ENCODE measurements at places on chromosomes 3 and 15. TPM values are rescaled to one million over a fixed set of nuclear protein-coding genes. Genes with fewer than 3 reads are reported as not detected.

- no peak for DNase-seq
These were observed 187.1 kb upstream of the DNAJC19 start for GRCh38 chr3:181176601-181177000.

DNA sequence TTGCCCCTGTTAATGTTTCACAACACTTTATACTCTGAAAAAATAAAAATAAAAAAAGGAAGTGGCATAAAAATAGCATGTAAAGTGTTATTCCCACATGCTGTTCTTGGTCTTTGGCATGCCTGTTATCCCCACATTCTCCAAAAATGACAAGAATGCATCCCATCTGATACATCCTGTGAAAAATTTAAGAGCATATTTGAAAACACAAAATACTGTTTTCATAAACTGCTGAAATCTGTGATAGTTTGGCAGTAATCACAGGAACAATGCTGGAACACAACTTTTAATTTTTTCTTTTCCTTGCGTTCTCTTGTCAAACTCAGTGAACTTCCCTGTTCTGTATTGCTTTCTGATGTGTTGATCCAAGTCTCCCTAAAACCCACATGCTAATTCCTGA lies 288.8 kb downstream of the ROBO2 start:
- DNase-seq = no peak

DNA sequence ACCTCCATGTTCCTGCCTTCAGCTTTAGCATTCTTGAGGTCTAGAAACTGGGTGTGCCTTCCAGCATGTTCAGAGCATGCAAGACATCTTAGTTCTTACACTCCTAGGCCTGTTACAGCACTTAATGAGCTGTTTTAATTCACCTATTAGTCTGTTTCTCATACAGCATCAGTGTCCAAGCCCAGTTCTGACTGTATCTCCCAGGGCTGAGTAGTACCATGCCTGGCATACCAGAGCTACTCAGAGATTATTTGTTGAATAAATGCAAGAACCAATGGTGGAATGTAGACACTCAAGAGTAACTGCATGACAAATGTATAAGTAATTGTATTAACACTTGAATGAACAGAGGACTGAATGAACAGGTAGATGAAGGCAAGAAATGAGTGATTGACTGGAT lies 61.8 kb upstream of the SCN5A start:
- DNase-seq = no peak

The LRRC31 gene
- not detected for total RNA-seq

DNA sequence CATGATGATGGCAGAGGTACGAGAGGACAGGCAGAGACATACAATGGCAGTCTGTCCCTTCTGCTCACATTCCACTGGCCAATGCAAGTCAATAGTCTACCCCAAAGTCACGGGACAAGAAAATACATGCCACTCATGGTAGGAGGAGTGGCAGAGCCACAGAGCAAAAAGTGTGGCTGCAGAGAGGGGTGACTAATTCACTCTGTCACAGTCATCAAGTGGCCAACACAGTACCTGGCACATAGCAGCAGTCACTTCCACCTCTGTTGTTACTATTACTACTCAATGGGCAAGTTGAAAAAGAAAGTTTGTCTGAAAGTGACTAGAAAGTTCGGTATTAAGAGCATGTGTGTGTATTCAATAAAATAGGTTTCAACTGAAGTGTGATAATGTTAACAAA lies 91.4 kb downstream of the SMAD3 start:
- DNase-seq = no peak

The ABI3BP gene
- total RNA-seq = not detected

DNA sequence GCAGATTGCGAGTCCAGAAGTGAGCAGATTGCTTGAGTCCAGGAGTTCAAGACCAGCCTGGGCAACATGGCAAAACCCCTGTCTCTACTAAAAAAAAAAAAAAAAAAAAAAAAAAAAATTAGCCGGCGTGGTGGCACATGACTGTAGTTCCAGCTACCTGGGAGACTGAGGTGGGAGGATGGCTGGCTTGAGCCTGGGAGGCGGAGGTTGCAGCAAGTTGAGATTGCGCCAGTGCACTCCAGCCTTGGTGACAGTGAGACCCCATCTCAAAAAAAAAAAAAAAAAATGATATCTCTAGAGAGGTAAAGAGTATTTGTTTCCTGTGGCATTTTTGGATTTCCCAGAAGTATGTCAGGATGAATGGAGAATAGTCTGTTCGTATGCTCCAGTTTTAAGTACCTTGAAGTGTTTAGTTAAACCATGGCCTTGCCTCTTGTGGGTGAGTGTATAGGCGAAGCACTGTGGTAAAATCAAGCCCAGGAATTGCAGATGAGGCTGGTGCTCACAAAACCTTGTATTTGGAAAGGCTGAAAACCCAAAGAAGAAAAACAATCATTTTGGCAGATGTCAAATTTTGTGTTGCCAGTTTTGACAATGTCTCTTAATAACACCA lies 5.9 kb downstream of the CACNA1D start:
- no peak for DNase-seq

DNA sequence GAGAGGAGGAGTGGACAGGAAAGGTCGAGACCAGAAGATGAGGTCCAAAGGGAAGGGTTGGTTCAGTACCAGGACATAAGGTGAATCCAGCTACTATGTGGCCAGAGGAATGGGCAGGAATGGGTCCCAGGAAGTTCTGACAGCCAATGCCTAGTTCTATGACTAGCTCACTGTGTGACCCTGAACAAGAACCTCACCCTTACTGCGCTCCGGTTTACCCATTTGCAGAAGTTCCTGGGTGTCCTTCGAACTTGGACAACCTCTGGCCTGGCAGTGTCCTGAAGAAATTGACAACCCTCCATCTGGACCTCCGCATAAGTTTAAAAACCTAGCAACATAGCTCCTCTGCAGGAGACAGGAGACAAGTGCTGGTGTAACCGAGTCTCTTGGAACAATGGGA lies 12.2 kb upstream of the PSTPIP1 start:
- no peak for DNase-seq

The C3orf85 gene
- total RNA-seq = not detected

- no peak for DNase-seq
These were observed 13.3 kb upstream of the CHD2 start for GRCh38 chr15:92886815-92887214.

The SNX22 gene
- total RNA-seq = 5.1 TPM

The STX19 gene
- total RNA-seq = not detected

The CNTN6 gene
- total RNA-seq = not detected

DNA sequence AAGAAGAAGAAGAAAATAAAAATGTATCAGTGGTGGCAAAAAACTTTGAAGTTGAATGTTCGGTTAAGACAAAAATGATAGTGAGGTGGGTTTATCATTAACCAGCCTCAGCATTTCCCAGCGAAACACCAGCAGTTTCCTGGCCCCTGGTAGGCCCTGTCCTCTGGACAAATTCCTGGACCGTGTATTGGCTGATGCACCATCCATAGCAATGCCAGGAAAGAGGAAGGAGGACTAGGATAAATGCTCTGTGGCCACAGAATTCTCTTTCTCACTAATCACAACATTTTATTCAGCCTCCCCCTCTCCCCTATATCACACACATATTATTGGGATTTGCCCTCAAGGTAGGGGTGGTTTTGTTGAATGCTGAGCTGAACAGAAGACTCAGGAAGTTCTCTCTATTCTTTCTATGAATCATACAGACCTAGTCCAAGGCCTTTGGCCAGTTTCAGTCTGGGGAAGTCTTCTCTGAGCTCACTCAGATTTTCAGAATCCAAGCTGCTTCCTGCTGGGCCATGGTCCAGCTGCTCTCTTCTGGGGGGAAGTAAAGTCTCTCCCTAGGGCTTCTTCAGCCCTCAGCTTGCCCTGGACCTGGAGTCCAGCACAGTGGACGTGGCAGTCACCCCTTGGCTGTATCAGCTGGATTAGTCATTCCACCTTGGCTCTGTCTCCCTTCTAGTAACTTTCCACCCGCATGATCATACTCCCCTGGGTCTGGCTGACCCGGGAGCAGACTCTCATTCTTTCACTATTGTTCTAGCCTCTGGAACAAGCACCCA lies 27.6 kb downstream of the SLC28A1 start:
- DNase-seq = no peak

The MITF gene
- 1.9 TPM for total RNA-seq

DNA sequence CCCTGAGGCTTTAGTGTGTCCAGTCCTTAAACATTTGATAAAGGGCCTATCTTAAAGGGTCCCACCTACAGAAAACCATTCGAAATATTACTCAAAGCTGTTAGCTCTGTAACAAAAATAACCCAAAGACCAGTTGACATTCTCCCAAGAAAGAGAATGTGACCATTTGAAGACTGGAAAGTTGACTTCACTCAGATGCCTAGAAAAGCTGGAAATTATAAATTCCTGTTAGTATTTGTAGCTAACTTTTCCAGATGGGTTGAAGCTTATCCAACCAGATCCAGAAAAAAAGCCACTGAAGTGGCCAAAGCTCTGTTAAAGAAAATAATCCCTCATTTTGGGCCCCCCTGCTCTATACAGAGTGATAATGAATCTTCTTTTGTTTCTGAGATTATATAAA lies 408.4 kb downstream of the PLOD2 start:
- DNase-seq = no peak

The CLDN1 gene
- total RNA-seq = 3.0 TPM

DNA sequence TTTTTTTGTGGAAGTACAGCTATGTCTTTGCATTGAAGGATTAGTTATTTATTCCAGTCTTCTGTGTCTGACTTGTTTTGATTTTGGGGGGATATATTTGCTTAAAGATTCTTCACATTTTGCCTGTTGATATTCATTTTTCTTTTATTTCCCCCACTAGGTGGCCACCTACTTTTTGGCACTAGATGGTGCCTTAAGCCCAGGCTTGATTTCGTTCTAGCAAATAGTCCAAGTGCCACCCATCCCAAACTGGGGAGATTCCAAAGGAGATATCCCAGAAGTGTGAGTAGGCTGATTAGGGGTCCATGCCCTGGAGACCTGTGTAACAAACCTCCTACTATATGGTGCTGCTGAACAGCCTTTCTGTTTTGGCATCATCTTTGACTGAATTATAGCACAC lies 80.0 kb upstream of the SPATA16 start:
- no peak for DNase-seq

DNA sequence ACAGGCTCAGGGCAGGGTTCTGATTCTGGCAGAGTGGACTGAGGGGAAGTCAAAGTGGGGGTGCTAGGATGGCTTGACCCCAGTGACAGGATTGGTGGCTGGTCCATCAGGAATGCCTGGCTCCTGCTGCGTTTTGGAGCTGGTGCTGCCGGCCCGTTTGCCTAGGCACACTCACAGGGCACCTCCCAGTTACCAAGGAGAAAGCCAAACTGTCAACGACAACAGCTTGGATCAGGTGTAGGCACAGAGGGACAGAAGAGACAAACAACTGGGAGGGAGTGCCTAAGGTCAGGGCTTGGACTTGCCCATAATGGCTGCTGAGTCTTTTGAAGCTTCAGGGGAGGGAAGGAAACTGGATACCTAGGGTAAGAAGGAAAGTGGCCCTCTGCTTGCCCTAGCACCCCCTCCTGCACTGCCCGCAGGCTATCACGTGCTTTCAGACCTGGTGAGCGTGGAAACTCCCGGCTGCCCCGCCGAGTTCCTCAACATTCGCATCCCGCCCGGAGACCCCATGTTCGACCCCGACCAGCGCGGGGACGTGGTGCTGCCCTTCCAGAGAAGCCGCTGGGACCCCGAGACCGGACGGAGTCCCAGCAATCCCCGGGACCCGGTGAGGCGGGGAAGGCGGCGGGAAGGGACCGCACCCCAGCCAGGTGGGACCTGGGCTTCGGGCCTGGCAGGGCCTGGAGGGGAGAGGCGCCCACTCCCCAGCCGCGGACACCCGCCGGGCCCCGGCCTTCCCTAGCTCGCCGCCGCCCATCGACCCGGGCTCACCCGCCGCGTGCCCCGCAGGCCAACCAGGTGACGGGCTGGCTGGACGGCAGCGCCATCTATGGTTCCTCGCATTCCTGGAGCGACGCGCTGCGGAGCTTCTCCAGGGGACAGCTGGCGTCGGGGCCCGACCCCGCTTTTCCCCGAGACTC lies 5.1 kb downstream of the DUOX1 start:
- DNase-seq = no peak

GRCh38 chr15:73704869-73705645 lies 20.9 kb downstream of the CD276 start:
- DNase-seq = peak; percentile 87

GRCh38 chr3:149101641-149102040 lies 15.3 kb upstream of the HLTF start:
- no peak for DNase-seq

GRCh38 chr3:72437661-72438406 lies 410.4 kb downstream of the SHQ1 start:
- DNase-seq = no peak

GRCh38 chr15:73873889-73874511 lies 636 bp downstream of the TBC1D21 start:
- DNase-seq = no peak

DNA sequence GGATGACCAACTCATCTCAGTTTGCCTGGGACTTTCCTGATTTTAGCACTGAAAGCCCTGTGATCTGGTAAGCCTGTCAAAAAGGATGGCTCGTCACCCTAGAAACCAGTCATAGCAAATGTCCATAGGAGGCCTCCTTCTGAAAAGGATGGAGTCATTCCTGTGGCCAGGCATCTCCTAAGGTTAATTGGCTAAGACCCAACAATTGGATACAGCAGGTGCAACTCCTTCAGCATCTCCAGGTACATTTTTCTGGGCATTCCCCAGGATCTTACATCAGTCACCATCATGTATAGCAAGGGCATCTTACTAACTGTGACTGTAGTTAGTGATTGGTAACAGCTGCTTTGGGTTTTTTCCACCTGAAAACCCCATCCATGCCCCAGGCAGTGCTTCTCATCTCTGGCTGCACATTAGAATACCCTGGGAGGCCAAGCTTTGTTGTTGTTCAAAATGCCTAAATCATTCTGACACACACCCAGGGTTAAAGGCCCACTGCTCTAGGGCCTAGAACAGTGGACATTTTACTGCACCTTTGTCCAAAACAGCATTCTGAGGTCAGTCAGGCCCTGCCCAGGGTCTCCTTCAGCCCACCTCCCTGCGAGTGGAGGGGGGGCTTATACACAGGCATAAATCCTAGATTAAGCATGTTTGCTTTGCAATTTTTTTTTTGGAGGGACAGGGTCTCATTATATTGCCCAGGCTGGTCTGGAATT lies 28.3 kb upstream of the GALNT15 start:
- no peak for DNase-seq

DNA sequence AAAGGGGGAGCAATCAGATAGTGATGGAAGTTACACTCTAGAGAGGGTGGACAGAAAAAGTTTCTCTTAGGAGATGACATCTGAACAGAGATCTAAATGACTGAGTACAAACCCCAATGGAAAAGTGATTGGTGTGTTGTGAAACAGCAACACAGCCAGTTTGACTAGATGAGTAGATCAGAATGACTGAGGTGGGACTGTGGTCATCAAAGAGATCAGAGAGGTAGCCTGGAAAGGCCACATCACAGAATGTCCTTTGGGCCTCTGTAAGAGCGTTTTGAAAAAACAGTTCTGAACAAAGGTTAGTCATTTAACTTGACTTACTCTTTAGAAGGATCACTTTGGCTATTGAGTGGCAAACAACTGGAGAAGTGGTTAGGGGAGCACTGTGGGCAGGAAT lies 10.6 kb downstream of the LRRC58 start:
- no peak for DNase-seq

Measured in H1 (cell line).